ENCODE measurements at places on chromosomes 5 and 9.

GRCh38 chr9:106816524-106816923 lies 46.4 kb upstream of the ZNF462 start:
- DNase-seq = no peak

DNA sequence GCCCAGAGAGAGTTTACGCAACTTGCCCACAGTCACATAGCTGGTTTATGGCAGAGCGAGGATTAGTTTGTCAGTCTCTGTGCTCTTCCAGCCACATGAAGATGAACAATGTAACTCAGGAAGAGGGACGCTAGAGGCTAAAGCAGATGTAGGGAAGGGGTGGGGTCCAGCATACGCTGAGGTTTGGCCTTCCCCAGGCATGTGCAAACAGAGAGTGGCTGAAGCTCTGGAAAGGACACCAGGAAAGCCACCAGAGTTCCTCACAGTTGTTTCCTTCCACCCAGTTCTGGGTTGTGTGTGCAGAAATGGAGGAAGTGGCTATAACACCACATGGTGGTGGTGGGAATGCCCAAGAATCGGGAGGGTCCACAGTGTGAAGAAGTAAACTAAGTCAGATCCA lies 60.0 kb downstream of the SNX18 start:
- no peak for DNase-seq

DNA sequence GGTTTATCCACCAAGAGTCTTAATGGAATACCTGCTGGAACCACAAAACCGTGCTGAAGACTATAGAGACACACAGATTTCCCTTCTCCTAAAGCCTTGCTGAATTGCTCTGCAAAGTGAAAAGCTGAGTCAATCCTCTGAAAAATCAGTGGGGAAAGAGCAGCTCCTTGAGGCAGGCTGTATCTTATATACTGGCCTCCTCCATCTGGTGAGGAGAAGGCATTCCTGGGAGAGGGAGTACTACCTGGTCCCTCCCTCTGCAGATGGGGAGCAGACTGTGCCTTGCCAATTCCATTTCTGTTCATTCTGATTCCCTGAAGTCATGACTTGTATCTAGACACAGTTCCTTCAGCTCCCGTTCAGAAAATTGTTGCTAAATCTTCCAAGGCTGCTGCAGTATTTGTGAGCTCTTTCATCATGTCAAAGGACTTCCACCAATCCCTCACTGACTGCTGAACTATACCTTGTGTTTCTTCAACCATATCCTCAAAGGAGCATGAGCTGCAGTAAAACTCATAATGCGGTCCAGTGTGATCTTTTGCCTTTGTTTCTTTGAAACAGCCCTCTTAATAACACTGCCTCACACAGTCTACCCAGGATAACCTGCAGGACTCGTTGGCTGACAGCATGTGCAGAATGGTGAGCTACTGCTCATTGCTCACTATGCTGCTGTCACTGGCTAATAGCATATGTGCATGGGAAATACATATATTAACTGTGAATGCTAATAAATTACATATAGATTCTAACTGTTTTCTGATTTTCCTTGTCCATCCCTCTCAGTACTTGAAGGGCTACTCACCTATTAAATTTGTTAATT lies 84.5 kb downstream of the FOXD1 start:
- DNase-seq = no peak

- no peak for DNase-seq
Observed at GRCh38 chr5:101532430-101532829, 629.3 kb upstream of the ST8SIA4 start.

- no peak for DNase-seq
Observed at GRCh38 chr9:80899208-80899607, 790.1 kb downstream of the TLE1 start.

- DNase-seq = no peak
Observed at GRCh38 chr5:53357439-53357838, 123.0 kb upstream of the FST start.

Data from stimulated activated CD8-positive, alpha-beta memory T cell treated with anti-CD3 and anti-CD28 coated beads, Interleukin-7, amount 100 ng/mL, for 1 hour (primary cell).